Stimulated activated CD4-positive, alpha-beta T cell treated with anti-CD3 and anti-CD28 coated beads, Interleukin-4, amount 100 ng/mL, for 48 hours (primary cell): ENCODE measurements at places on chromosomes 7 and 10.

DNA sequence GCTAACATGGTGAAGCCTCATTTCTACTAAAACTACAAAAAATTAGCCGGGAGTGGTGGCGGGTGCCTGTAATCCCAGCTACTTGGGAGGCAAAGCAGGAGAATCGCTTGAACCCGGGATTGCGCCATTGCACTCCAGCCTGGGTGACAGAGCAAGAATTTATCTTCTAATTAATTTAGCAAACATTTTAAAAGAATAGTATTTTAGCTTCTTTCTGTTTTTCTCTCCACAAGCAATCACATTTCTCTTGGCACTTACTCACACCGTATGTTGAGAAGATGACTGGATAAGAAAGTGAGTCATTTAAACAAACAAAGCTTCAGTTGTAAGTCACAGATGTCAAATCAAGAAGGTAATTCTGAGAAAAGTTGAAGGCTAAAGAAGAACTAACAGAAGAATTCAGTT lies 264.0 kb downstream of the ARL4A start:
- no peak for DNase-seq

DNA sequence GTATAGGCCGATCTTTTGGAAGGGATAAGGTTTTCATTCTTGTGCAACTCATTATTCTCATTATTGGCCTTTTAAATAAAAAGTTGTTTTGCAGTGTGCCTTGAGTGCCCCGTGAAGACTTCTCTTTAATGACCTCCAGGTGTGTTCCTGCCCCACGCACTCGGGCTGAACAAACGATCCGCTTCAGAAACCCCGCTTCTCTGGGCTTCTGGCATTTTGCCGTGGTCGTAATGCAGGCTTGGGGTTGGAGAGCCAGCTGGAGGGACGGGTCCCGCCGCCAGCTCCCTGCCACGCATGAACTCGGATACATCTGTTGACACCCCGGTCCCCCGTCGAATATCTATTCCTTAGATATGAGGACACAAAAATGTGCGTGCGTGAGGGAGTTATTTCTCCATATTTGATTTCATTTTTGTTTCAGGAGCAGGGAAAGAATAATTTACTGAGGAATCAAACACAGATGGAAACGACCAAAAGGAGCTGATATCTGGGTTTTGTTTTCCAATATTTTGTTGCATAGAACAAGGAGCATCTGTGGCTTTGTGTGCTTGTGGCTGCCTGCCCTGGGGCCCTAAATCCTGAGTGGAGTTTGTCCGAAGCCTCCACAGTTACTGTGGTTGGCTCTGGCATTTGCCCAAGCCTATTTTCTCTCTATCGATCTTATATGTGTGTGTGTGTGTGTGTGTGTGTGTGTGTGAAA lies 17.0 kb upstream of the TTYH3 start:
- DNase-seq, result no peak

DNA sequence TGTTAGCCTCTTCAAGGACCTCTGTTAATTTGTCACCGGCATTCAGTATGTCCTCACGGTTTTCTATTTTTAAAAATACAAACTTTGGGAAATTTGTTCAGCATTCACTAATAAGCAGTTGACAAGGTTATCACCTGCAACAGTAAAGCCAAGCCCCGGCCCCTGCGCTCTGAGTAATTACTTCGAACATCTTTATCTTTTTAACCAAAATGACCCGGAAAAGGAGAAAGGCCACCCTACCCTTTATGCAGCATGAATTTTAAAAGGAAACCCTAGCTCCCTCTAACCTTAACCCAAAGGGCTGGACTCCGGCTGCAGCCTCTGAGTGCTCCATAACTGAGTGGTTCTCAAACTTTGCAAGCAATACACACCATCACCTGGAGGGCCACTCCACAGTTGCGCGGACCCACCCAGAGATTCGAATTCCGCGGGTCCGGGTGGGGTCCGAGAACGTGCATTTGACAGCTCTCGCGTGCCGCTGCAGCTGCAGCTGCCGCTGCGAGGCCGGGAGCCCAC lies 940 bp downstream of the NSMCE4A start:
- no peak for DNase-seq

- no peak for DNase-seq
Measured at GRCh38 chr10:10542477-10542876, 475.2 kb upstream of the CELF2 start.

DNA sequence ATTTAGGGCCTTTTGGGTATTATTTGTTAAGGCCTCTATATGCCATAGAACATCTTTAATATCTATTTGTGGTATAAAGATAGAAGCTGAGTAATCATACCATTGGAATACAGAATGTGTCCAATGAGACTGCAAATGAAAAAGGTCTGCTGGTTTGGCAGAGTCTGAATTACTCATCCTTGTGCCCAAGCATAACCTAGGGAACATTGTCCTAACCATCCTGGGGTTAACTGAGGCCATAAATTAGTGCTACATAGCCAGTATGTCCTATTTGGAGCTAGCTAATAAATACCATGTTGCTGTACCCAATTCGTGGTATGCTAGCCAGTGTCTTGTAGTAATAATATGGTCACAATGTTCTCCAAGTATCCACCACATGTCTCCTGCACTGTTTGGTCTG lies 117.1 kb downstream of the ANKRD26 start:
- no peak for DNase-seq

- no peak for DNase-seq
Measured at GRCh38 chr10:80713398-80713928, 175.8 kb downstream of the SH2D4B start.

DNA sequence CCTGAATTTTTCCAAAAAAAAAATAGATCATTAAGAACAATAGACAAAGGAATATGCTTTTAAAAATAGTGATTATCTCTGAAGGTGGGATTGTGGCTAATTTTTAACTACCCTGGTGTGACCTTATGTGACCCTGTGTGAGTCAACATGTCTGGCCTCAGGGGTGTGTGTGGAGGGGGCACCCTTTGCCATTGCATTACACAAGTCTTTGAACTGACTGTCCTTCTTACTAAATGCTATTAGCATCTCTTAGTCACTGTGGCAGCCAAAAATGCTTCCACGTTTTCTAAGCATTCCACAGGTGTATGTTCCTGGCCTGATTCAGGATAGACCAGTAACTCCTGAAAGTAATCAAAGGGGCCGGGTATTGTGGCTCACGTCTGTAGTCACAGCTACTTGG lies 175.4 kb downstream of the MGMT start:
- DNase-seq, result no peak

- no peak for DNase-seq
Measured at GRCh38 chr7:46695051-46695708, 774.1 kb upstream of the IGFBP3 start.

DNA sequence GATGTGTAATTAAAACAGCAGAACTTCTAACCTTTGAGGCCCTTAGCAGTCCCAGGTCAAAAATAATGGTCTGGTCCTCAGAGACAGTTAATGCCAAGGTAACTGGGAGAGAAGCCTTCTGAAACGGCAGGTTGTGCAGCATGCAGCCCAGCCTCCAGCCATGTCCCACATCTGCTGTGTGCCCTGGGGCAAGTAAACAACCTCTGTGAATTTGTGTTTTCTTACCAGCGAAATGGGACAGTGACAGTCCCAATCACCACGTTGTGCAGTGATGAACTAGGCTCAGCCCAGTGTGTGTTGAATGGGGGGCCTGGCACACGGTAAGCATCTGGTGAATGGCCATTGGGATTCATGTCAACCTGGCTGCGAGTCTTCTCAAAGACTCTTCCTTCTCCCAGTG lies 61.2 kb downstream of the EMX2 start:
- no peak for DNase-seq

GRCh38 chr7:143245123-143245522 lies 18.1 kb upstream of the GSTK1 start:
- DNase-seq, result no peak

- DNase-seq, result no peak
Measured at GRCh38 chr7:151793531-151793951, 83.4 kb downstream of the PRKAG2 start.

DNA sequence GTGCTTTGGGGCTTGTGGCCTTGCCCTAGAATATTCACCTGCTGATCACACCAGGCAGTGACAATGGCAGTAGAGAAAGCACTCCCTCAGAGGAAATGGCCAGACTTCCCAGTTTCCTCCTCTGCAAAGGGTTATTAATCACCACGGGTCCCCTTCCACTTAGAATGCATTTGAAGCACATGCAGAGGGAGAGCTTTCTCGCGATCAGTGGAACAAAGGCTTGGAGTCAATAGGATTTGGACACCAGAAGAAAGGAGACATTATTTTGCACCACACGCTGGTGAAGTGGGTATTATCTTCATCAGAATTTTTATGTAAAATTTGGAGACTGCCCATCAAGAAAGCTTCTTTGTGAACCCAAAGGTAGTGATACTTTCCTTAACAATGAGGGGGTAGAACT lies 35.4 kb upstream of the INHBA start:
- DNase-seq, result no peak

GRCh38 chr7:96729820-96730219 lies 20.2 kb upstream of the SEM1 start:
- DNase-seq, result no peak

- no peak for DNase-seq
Measured at GRCh38 chr7:36487756-36488336, 98.2 kb downstream of the ANLN start.

- DNase-seq, result no peak
Measured at GRCh38 chr10:95440038-95440725, 121.0 kb downstream of the SORBS1 start.

GRCh38 chr10:77940627-77941026 lies 14.1 kb upstream of the DLG5 start:
- DNase-seq, result no peak

DNA sequence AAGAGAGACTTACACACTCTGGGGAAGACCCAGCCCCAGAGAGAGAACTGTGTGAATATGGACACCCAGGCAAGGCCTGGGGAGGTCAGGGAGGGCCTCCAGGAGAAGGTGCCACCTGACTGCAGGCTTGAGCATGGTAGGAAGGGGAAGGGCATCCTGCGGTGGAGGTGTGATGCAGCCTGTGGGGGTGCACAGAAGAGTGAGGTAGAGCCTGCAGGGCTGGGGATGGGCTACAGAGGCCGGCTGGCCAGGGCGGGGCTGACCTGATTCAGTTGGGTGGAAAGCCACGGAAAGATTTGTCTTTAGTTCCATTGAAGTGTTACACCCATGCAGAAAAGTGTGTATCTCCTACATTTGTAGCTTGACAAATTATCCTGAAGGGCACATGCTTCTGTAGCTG lies 47.6 kb downstream of the ZMIZ1 start:
- no peak for DNase-seq

GRCh38 chr10:47020471-47020870 lies 109.2 kb downstream of the PTPN20 start:
- DNase-seq, result no peak

DNA sequence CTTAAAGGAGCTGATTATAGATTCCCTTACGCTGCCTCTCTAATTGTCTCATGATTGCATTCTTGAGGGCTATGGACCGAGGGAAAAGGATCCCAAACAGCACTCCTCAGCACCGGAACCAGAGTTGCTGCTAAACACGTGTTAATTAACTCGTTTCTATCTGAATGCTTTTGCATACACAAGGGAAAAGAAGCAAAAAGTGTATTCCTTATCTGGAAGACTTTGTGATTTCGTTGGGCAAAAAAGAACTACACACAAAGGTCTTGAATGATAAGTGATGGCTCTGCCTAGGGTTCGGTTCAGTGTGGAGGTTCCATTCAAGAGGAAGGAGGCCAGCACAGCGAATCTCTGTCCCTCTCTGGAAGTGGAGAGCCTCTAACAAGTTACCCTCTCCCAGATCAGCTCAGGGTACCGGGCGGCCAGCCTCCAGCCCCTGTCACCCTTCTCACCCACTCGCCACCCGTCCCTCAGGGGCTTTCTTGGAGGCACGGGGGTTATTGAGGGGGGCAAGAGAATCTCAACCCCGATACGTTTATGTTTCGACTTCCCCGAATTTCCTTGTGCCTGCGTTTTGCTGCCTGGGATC lies 515 bp upstream of the SLC4A2 start:
- no peak for DNase-seq

GRCh38 chr7:54915870-54916598 lies 102.8 kb upstream of the EGFR start:
- DNase-seq, result no peak

GRCh38 chr10:122544493-122544892 lies 16.1 kb upstream of the DMBT1 start:
- no peak for DNase-seq

- DNase-seq, result no peak
Measured at GRCh38 chr7:35365523-35365922, 111.6 kb upstream of the TBX20 start.

- DNase-seq, result no peak
Measured at GRCh38 chr7:155230169-155230593, 67.5 kb upstream of the INSIG1 start.

DNA sequence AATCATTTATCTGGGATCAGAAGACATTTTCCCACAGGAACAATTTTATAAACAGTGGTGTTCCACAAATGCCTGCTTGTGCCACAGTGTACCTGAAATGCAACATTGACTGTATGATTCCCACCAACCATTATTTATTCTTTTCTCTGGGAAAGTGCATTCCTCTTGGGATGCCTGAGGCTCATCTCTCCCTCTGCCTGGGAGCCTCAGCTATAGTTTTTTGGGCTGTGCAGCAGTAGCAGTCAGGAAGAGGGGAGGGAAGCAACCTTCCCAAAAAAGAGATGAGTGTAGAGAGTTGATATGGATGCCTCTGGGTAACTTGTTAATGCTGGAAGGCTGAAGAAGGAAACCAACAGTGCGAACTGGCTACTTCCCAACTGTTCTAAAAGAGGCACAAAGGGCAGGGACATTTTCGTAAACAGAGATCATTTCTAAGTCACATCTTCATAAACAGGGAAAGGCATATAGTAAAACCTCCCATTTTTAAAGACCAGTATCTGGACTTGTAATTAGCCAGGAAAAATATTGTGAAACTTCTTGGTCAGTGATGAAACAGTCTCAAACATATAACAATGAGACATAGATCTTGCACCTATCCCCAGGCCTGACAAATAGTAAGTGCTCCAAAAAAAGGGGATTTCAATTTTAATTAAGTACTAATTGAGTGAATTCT lies 1.4 kb upstream of the CALD1 start:
- no peak for DNase-seq

GRCh38 chr10:98246911-98247805 lies 20.8 kb downstream of the LOXL4 start:
- no peak for DNase-seq

DNA sequence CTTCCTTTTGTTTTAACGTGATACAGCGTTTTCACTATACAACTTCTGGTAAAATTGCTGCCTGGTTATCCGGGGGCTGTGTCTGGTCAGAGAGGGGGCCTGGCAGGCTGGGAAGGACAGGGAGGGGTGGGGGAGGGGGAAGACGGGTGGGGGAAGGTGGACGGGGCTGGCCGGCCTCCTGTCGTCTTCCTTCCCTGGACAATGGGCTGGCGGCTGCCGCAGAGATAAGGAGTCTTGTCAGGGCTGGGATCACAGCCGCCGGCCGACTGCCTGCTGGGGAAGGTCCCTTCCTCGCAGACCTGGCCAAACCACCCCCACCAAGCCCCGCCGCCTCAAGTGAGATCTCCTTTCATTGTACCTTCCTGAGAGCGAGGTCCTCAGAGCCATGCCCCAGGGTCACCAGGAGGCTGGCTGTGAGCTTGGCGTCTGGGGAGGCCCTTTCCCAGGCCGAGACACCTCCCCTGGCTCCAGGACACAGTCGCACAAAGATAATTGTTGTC lies 151.2 kb upstream of the TNRC18 start:
- DNase-seq, result no peak
